ENCODE measurements at places on chromosomes 7 and 10.

- DNase-seq, result no peak
These were observed 82.4 kb downstream of the KLF6 start for GRCh38 chr10:3702569-3702968.

DNA sequence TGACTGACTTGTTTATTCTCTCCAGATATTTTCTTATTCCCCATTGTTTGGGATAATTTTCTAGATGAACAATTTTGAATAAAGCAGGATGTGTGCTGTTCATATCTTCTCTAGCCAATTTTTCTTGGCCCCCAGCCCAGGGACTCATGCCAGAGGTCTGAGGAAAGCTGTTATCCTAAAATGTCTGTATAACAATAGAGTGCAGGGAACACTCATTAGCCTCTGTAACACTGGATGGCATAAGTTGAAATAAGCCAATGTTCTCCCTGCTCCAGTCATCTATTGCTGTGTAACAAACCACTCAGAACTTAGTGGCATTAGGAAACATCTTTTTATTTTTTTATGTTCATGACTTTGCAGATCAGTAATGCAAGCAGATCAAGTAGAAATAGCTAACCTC lies 121.7 kb upstream of the TRIM24 start:
- DNase-seq, result no peak

- DNase-seq, result peak; percentile 45
These were observed 4.7 kb downstream of the NFE2L3 start for GRCh38 chr7:26156451-26157420.

DNA sequence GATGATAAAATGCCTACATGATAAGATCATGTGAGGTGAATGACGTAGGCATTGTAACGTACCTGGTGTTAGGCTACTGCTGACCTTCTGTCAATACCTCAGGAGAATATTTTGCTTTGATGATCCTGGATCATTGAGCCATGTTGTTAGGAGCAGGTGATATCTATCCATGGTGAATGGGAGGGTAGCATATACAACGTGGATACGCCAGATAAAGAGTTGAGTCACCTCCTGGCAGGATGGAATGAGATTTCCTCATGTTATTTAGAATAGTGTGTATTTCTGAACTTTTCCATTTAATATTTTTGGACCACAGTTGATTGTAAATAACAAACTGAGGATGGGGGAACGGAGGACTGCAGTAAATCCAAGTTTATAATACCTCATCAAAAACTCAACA lies 11.8 kb upstream of the CLDN12 start:
- DNase-seq, result no peak

GRCh38 chr7:52498366-52498765 lies 537.1 kb upstream of the POM121L12 start:
- DNase-seq, result no peak

DNA sequence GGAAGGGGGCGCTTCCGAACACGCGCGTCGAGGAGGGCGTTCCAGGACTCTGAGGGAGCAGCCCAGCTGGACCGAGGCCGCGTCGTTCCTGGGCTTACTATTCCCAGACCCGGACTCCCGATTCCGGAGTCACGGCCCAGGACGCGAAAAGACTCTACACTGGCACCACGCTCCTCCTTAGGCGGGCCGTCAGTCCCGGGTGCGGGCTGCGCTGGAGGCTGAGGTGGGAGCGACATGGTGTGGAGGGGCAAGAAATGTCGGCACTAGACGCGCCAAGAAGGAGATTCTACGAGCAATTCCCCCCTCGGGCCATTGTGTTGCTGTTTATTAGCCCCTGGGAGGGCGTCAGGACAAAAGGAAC lies 584 bp upstream of the RUNDC3B start:
- DNase-seq, result no peak

- no peak for DNase-seq
These were observed 189.5 kb upstream of the CDC14C start for GRCh38 chr7:48734695-48735406.

- no peak for DNase-seq
These were observed 582 bp downstream of the STEAP2 start for GRCh38 chr7:90212149-90212495.

GRCh38 chr10:4067531-4067930 lies 282.5 kb upstream of the KLF6 start:
- no peak for DNase-seq

DNA sequence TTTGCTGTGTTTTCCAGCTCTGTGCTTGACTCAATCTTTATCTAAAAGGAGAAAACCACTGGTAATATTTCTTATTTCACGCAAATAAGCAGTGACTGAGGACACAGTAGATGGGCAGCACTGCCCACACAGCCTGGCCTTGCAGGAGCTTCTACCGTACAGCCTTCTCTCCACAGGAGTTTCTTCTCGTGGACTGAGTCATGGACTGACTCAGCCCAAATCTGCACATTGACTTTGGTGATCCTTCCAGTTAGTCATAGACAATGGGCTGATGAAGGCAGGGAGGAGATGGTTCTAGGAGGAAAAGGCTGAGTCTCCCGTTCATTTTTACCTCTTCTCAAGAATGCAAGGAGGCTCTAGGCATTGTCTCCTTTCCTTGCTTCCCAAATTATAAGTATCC lies 200.7 kb downstream of the RAPGEF5 start:
- peak; percentile 25 for DNase-seq

DNA sequence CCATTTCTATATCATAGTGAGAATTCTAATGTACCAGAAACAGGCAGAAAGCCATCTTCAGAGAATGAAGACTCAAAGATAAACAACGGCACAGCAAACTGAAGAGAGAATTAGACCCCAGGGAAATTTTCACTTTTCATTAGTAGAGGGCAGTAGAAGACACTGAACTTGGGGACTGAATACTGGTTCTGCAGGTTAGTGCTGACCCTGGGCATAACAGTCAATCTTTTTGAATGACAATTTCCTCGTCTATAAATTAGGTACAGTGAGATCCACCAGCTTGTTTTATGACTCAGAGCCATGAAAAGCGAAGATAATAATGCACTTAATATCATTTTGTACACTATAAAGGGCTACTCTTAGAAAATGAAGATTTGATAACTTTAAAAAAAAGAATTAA lies 13.7 kb downstream of the FKBP14 start:
- DNase-seq, result no peak

DNA sequence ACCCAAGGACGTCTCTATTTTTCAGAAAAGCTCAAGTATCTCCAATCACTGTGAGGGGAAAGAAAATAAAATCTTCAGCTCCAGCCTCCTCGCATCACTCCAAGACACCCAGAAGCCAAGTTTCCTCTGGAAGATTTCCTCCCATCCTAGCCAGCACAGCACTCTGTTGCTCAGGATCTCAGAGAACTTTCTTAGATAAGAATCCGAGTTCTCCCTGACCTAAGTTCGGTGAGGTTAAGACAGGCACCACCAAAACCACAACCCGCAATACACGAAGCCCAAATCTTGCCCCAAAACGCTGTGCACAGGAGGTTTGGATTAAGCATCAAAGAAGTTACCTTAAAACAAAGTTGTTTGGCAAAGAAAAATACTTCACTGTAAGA lies 4.2 kb downstream of the FAM53B start:
- DNase-seq, result no peak

DNA sequence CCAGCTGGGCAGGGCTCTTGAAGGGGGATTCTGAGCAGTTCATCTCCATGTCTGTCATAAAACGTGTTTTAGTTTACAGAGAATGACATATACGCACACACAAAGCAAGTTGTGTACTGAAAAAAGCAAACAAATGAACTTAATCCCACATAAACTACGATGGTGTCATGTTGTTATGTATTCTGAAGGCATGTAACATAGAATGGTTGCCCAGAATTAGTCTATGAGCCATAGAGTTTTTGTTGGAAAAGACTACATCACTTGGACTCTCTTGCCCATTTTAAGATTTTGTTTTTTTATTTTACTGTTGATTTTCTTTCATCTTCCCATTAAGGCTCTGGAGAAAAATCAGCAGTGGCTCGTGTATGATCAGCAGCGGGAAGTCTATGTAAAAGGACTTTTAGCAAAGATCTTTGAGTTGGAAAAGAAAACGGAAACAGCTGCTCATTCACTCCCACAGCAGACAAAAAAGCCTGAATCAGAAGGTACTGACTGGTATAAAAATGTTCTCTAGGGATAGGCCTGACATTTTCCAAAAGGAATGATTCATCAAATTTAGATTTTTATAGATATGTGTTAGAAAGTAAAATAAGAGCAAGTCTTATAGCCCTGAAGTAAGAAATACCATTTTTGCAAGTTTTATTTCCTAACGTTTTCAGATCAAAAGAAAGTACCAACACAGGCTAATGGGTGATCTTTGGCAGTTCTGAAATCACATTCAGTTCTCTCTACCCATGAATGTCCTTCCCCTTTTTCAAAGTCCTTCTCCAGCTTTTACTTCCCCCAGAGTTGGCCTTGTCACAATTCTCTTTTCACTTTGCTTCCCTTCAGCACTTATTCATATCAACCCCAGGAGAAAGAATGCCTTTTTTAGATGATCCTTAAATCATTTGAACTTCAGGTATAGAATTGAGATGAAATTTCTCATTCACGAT lies 18.9 kb downstream of the CEP55 start:
- no peak for DNase-seq

DNA sequence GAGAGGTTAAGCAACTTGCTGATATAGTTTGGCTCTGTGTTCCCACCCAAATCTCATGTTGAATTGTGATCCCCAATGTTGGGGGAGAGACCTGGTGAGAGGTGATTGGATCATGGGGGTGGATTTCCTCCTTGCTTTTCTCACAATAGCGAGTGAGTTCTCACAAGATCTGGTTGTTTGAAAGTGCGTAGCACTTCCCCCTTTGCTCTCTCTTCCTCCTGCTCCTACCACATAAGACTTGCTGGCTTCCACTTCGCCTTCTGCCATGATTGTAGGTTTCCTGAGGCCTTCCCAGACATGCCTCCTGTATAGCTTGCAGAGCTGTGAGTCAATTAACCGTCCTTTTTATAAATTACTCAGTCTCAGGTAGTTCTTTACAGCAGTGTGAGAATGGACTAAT lies 13.5 kb upstream of the ZNRF2 start:
- DNase-seq, result no peak

- peak; percentile 99 for DNase-seq
These were observed 90.9 kb downstream of the DIP2C start for GRCh38 chr10:598415-599170.

GRCh38 chr7:7959979-7960670 lies 8.5 kb upstream of the GLCCI1 start:
- DNase-seq, result no peak

GRCh38 chr7:75884476-75884875 lies 5.6 kb downstream of the RHBDD2 start:
- no peak for DNase-seq

- no peak for DNase-seq
These were observed 183.6 kb downstream of the TAX1BP1 start for GRCh38 chr7:27923642-27923980.

GRCh38 chr10:86878983-86879713 lies 78.3 kb downstream of the MMRN2 start:
- no peak for DNase-seq

- DNase-seq, result no peak
These were observed 386.0 kb upstream of the HPS1 start for GRCh38 chr10:98832738-98833137.

- DNase-seq, result no peak
These were observed 150.4 kb downstream of the PPP1R3A start for GRCh38 chr7:113768387-113768786.

- no peak for DNase-seq
These were observed 71.9 kb downstream of the JCAD start for GRCh38 chr10:29987471-29987870.

DNA sequence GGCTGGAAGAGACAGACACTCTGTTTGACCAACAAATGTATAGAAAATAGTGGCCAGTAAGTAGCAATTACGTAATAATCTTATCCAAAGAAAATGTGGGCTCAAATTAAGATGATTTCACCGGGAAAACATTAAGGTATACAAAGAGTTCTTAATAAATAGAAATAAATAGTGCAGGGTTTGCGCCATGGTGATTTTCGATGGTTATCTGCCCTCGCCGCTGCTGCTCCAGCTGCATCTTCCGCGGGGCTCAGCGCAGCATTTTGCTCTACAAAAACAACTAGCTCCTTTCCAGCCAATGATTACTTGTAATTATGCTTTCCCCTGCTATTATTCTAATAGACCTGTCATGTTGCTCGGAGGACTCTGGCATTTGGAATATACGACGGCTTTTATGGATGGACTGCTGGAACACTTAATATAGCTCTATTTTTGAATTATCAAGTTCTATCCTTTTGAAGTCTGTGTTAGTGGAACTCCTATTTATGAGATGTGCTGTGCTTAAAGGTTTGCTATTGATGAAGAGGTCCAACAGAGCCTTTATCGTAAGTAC lies 103.8 kb downstream of the BUB3 start:
- DNase-seq, result no peak

DNA sequence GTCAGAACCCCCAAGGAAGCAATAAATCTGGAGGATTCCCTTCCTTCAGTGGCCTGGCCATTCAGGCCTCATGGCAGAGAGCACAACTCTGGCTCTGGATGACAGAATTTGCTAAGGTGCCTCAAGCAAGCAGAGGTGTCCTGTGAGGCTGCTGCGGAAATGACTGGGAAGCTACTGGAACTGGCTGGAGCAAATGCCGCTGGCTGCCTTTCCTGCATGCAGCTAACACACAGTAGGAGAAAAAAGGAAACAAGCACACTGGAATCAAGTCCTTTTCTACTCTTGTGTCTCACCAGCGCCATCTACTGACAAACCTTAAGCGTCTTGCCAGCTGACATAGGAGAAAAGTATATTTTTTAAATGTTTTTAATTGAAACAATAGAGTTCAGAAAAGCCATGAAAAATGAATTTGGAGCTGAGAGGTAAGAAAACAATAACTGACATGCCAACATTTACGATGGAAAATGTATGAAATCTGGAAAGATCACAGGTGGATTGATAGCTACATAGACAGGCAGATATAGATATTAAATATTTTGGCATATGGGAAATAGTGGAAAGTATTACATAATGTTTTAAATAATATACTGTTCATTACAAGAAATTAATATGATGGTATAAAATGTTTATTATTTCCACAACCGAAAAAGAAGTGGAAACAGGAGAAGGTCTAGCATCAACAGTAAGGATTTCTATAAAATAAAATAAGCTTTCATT lies 951.6 kb downstream of the ANKRD7 start:
- DNase-seq, result no peak

GRCh38 chr10:97851341-97852001 lies 1.8 kb downstream of the GOLGA7B start:
- no peak for DNase-seq

GRCh38 chr7:99257675-99258074 lies 15.0 kb upstream of the MYH16 start:
- DNase-seq, result no peak

DNA sequence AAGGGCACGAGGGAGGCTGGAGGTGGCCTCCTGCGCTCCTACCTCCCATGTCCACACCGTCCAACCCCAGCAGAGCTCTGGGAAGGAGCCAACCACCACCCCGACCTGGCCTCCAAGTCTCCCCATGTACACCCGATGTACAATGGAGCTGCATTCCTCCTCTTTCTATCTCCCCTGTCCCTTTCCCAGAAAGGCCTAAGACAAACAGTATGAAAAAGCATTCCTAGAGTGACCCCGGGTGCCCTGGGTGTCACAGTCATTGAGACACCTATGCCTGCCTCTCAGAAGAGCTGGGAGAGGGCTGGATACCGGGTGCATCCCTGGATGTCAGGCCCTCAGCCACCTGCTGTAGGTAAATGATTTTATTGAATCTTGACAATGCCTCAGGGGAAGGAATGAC lies 248.1 kb downstream of the EMX2 start:
- no peak for DNase-seq
